ENCODE measurements at places on chromosomes 2 and 18. TPM values are rescaled to one million over a fixed set of nuclear protein-coding genes. Genes with fewer than 3 reads are reported as not detected.

- no peaks in the 10 kb centered on the region for H3K4me1 ChIP-seq
- peaks cover 7% of the 10 kb centered on the region for H3K36me3 ChIP-seq
- H3K27ac ChIP-seq, result no peak overlapping the region
- DNase-seq, result no peak
Observed at GRCh38 chr2:110124038-110124825, 8.6 kb upstream of the MALL start.

- no peak overlapping the region for H3K27ac ChIP-seq
- peaks cover 4% of the 10 kb centered on the region for H3K4me1 ChIP-seq
- H3K36me3 ChIP-seq, result no peaks in the 10 kb centered on the region
- H3K4me3 ChIP-seq, result no peak overlapping the region
- DNase-seq, result no peak
Observed at GRCh38 chr2:232417489-232417888, 10.8 kb downstream of the ALPG start.

DNA sequence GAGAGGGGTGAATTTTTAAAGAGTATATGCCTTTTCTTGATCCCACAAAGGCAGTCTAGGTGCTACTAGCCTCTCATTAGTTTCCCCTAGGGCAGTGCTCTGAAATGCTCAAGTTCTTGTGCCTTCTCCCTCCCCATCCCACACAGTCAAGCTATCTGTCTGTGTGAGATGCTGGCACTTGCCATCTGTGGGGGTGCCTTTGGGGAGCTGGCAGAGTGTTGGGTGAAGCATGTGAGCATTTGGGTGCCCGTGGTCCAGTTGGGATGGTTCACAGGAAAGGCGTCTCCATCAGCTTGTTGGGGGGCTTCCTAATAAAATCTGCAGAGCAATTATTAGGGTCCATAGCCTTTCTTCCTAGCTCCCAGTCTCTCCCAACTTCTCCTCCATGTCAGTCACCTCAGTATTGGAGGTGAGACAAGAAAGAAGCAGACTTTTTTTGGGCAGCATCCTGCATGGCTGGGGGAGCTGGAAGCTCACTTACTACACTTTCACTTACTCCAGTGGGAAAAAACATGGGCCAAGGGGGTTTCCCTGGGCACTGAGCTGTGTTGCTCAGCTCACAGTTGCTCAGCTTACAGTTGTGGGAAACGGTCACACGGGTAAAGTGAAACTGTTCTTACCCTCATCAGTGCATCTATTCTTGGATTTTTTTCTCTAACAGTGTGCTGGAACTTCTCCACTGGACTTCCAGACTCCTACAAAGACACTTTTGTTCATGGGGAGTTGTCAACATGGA is 29.3 kb downstream of the COLEC11 start:
- H3K4me1 ChIP-seq, result no peaks in the 10 kb centered on the region
- no peaks in the 10 kb centered on the region for H3K27me3 ChIP-seq
- H3K36me3 ChIP-seq, result no peaks in the 10 kb centered on the region
- DNase-seq, result no peak

GRCh38 chr18:7608781-7609201 is 41.7 kb downstream of the PTPRM start:
- H3K4me3 ChIP-seq, result no peak overlapping the region
- H3K27ac ChIP-seq, result peak overlapping the region; percentile 7
- H3K36me3 ChIP-seq, result no peaks in the 10 kb centered on the region
- no peaks in the 10 kb centered on the region for H3K27me3 ChIP-seq

DNA sequence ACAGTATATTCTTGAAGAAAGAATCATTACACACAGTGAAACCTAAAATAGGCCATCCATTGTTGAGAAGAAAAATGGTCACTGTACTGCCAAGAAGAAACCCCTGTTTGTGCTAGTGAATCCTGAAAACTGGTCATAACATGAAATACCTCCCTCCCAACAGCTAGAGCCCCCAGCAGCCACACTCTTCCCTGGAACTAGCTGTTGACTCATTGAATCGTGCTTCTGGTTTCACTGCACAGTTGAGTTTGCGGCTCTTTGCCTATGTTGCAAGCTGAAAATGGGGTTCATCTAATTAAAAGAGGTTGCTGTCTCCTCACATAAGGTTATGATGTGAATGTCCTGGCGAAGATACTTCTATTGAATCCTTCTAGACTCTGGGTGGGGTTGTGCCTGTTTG is 86.3 kb downstream of the UGGT1 start:
- H3K27ac ChIP-seq, result no peak overlapping the region
- DNase-seq, result no peak
- peaks cover 19% of the 10 kb centered on the region for H3K36me3 ChIP-seq
- H3K4me1 ChIP-seq, result no peaks in the 10 kb centered on the region
- no peaks in the 10 kb centered on the region for H3K27me3 ChIP-seq

DNA sequence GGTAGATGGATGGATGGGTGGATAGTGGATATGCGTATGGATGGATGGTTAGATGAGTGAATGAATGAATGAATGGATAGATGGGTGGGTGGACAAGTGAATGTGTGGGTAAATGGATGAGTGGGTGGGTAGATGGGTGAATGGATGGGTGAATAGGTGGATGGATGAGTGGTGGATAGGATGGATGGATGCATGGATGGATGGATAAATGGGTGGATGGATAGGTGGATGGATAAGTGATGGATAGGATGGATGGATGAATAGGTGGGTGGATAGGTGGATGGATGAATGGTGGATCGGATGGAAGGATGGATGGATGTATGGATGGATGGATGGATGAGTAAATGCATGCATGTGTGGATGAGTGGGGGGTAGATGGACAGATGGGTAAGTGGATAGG is 169.3 kb downstream of the ACKR3 start:
- no peak for DNase-seq
- H3K36me3 ChIP-seq, result no peaks in the 10 kb centered on the region
- H3K4me1 ChIP-seq, result no peaks in the 10 kb centered on the region
- no peak overlapping the region for H3K4me3 ChIP-seq
- no peaks in the 10 kb centered on the region for H3K27me3 ChIP-seq

GRCh38 chr2:134770702-134771101 is 51.9 kb upstream of the TMEM163 start:
- H3K36me3 ChIP-seq, result no peaks in the 10 kb centered on the region
- H3K27ac ChIP-seq, result no peak overlapping the region
- H3K27me3 ChIP-seq, result no peaks in the 10 kb centered on the region
- H3K4me1 ChIP-seq, result no peaks in the 10 kb centered on the region
- no peak overlapping the region for H3K4me3 ChIP-seq
- no peak for DNase-seq

DNA sequence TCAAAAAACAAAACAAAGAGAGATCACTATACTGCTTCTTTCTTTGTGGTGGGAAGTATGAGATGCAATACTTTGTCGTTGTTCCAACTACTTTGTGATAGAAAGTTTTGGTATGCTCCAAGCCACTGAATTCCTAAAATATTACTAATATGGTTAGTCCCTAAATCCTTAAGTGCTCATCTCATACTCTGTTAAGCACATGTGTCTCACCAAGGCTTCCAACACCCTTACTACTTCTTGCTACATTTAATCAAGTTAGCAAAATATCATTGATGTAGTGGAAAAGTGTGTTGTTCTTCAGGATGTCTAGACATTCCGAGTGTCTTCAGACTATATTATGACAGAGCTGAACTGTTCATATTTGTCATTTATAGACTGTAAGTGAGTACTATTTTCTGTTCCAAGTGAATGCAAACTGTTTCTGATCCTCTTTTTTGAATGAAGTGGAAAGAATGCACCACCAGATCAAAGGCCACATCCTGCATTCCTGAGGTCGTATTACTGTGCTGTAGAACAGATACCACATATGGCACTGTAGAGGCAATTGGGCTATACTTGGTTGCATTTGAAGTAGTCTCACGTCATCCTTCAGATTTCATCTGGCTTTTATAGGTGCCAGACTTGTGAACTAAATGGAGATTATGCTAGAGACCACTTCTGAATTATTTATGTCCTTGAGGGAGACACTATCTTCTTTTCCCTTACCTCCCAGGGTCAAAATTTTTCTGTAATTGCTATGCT is 298.4 kb upstream of the ZNF521 start:
- H3K27ac ChIP-seq, result no peak overlapping the region
- H3K4me3 ChIP-seq, result no peak overlapping the region
- H3K27me3 ChIP-seq, result no peaks in the 10 kb centered on the region
- no peaks in the 10 kb centered on the region for H3K36me3 ChIP-seq
- no peaks in the 10 kb centered on the region for H3K4me1 ChIP-seq

DNA sequence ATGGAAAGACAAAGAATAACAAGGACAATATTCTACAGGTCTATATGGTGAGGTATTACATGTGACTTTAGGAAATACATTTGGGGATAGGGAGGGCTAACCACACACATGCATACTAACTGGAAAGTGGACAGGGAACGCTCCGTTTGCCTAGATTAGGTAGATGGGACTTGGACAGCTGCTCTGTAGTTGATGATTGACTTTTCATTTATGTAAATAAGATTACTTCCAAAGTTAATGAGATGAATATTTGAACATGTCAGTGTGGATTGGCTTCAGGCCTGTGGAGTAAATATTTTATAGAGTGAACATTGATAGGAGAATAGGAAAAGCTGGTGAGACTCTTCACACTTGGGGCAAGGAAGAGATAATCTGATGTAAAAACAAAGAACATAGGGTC is 142.0 kb downstream of the NCK2 start:
- no peaks in the 10 kb centered on the region for H3K4me1 ChIP-seq
- H3K27ac ChIP-seq, result no peak overlapping the region
- H3K4me3 ChIP-seq, result no peak overlapping the region

DNA sequence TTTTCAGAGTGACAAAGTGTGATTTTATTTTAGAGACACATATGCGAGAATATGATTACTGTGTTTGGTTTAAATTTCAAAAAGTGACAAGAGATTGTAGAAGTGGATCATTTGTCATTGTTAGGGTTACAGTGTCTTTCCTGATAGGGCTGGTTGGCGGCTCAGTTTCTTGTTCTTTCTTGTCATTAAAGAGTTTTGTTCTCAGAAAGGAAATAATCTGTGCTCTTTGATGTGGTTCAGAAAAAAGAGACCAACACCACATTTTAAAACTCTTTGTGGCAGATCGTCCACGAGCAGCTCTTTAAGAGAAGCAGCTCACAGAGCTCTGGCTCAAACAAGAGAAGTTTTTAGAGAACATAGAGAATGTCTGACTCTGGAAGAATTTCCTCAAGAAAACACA is 45.6 kb upstream of the ZNF532 start:
- H3K4me1 ChIP-seq, result no peaks in the 10 kb centered on the region
- no peak overlapping the region for H3K4me3 ChIP-seq
- no peak for DNase-seq
- H3K27ac ChIP-seq, result no peak overlapping the region

DNA sequence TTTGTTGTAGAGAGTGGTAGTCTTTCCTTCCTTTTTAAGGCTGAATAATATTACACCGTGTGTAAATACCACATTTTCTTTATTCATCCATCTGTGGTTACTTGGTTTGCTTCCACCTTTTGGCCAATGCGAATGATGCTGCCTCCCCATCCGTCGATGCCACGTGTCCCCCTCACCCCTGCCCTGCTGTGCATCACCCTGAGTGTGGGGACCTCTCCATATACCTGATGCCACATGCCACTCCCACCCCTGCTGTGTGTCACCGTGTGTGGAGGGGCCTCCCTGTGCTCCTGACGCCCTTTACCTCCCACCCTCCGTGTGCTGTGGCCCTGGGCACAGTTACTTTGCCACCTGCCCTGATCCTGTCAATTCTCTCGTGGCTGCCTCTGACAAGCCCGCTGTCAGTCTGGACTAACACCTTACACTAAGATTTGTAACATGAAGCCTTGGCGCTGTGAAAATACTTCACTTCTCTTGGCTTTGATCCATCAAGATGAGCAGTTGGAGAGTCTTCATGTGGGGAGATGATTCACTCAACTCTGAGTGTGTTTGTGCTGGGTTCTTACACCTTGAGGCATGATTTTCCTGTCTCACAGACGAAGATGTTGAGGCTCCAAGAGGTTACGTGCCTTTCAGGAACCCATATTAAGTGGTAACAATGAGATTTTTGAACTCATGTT is 234.0 kb downstream of the ZNF407 start:
- no peaks in the 10 kb centered on the region for H3K27me3 ChIP-seq
- no peaks in the 10 kb centered on the region for H3K36me3 ChIP-seq
- H3K4me1 ChIP-seq, result no peaks in the 10 kb centered on the region
- no peak overlapping the region for H3K4me3 ChIP-seq
- no peak overlapping the region for H3K27ac ChIP-seq

Gene DTNA
- 17.9 TPM for total RNA-seq

Data from breast epithelium (tissue), 4 donors.